ENCODE measurements at places on chromosomes 3 and 15.

GRCh38 chr15:101446518-101447167 is 42.9 kb downstream of the PCSK6 start:
- DNase-seq: no peak

DNA sequence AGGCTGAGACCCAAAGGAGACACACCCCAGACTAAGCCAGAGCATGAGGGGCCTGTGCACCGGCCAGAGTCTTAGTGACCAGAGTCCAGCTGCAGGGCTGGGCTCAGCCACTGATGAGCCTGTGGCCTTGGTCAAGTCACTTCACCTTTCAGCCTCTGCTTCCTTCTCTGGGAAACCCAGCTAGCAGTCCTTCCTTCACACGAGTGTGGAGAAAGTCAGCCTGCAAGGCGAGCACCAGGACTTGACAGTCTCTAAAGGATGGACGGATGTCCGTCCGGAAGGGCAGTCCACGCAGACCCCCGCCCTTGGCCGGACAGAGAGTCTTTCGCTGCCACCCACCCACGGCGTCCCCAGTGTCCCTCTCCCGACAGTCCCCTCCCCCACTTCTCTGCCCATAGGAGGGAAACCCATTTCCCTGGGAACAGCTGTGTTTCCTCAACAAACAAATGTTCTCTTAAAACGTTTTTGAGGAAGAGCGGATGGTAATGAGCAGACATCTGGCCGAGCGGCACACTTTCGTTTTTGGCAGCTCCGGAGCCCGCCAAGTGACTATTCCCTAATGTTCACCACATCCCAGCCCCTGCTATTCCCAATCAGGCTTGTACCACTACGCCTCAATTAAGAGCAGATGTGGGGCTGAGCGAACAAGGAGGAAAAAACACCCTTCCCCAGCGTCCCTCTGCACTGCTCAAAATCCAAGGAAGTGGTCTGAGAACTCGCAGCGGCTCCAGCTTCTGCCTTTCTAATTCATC is 129.1 kb upstream of the SMAD3 start:
- DNase-seq: peak; percentile 74

GRCh38 chr15:95669146-95669922 is 661.2 kb upstream of the NR2F2 start:
- DNase-seq: no peak

- no peak for DNase-seq
These were observed 301.1 kb upstream of the ARPP21 start for GRCh38 chr3:35338186-35338585.

DNA sequence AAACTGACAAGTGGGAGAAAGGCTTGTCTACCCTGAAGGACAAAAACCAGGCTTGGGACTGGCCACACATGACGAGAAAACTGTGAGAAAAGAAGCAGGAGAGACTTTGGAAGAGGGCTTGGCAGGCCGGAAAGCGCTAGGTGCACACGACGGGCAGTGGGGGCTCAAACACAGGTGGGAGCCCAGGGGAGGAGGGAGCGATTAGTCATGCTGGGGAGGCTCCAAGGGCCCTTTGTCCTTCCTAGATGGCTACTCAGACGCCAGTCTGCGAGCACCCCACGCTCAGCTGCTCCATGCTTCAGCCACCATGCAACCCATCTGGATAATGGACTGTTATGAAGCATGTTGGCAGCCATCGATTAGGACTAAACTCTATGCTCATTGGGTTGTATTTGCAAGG is 17.1 kb downstream of the LIPC start:
- no peak for DNase-seq

- no peak for DNase-seq
These were observed 33.1 kb upstream of the PLA2G4E start for GRCh38 chr15:42053914-42054313.

DNA sequence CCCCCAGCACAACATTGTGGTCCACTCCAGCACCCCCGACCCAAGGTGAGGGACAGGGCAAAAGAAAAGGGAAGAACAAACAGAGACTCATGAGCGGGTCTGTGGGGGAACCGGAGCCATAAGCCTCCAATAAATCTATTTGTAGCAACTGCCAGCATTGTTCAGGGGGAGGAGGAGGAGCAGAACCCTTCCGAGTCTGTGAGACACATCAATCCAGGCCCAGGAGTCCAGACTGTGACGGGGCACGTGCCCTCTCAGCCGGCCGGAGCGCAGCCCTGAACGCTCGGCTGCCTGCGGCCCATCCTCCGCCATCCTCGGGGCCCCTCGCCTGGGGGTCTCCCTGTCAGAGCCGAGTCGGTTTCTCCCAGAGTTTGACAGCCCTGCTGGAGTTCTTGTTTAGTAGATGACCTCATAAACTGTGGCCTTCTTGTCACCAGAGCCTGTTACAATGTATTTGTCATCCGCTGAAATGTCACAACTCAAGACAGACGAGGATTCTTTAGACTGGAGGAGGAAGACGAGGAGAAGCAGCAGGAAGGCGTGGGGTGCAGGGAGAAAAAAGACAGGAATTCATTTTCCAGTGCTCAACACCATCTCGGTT is 47.9 kb downstream of the TLE3 start:
- no peak for DNase-seq

DNA sequence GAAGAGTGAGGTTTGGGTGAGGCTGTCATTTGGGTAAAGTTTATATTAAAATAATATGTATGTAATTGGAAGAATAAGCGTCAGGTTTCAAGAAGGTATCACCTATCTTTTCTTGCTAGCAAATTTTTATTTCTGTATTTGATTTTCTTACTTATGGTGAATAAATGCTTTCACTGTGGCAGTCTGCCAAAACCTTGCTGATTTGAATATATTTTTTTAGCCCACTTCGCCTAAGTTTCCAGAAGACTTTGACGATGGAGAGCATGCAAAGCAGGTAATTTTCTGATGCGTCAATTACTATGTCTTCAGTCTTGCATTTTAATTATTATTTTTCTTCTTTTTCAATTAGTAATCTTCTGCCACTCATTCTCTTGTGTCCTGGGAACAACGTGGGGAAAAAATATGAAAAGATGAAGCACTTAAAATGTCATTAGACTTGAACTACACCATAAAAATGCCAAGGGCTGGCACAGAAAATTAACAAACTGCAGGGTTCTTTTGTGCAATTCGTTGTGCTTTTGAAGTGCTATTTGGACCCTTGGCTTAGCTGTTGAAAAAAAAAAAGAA is 40.4 kb downstream of the SRP14 start:
- no peak for DNase-seq

GRCh38 chr3:122353893-122354401 is 28.9 kb downstream of the CSTA start:
- DNase-seq: no peak

DNA sequence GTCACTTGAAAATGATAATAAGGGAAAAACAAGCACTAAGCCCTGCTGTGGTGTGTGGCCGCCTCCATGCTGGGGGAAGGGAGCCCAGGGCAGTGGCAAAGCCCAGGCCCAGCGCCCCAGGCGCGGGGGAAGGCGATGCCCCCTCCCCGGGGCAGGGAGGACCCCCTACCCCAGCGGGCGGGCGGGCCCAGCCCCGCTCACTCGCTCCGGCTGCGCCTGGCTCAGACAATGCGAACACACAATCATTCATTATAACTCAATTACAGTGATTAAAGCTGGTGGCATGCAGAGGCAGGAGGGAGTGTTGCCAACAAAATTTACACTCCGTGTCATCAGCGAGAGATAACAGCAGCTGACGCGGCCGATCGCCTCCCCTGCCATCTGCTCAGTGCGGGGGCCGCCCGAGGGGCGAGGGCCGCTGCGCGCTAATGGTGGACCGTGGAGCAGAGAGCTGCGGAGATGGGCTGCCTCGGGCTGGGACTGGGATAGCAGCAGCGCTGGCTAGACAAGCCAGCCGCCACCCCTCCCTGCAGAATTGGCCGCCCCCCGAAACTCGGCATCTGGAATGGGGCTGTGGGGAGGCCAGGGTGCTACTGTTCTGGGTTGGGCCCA is 64.1 kb downstream of the TLE3 start:
- DNase-seq: peak; percentile 60

DNA sequence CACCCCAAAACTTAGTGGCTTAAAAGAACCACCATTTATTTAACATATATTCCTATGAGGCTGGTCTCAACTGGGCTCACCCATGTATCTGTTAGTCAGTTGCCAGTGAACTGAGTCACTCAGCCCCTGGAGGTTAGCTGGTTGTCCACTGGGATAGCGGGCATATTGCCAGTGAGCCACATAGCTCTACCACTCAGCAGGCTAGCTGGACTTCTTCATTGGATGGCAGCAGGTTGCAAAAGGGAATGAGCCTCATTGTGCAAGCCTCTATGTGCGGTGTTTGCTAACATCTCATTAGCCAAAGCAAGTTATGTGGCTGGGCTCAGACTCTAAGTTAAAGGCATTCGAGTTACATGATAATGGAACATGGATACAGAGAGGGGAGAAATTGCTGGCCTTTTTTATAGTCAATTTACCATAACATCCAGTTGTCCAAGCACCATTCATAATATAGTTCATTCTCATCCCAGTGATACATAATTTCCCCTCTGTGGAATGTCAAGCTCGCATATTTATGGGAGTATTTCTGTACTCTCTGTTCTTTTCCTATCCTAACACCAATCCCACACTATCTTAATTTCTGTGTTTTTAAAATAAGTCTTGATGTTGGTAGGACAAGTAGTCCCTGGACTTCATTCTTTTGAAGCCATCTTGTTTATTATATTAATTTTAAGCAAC is 8.7 kb downstream of the BTD start:
- DNase-seq: peak; percentile 70

DNA sequence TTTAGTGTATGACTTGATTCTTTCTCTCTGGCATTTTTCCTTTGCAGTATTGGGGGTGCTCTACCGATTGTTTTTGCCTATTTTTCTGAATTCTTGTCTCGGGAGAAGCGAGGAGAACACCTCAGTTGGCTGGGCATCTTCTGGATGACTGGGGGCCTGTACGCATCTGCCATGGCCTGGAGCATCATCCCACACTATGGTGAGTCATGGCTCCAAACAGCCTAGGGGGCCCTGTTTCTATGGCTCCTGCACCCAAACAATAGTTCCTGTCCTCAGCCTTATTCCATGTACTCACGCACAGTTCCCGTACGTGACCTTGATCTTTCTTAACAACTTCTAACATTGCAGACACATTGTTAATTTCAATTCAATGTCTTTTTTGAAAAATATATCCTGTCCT is 152.3 kb downstream of the SV2B start:
- DNase-seq: no peak

GRCh38 chr15:67359431-67360079 is 105.0 kb downstream of the IQCH start:
- DNase-seq: no peak

GRCh38 chr3:146343551-146343950 is 92.6 kb upstream of the PLSCR4 start:
- DNase-seq: no peak

GRCh38 chr15:79376383-79376782 is 55.8 kb upstream of the MINAR1 start:
- no peak for DNase-seq

DNA sequence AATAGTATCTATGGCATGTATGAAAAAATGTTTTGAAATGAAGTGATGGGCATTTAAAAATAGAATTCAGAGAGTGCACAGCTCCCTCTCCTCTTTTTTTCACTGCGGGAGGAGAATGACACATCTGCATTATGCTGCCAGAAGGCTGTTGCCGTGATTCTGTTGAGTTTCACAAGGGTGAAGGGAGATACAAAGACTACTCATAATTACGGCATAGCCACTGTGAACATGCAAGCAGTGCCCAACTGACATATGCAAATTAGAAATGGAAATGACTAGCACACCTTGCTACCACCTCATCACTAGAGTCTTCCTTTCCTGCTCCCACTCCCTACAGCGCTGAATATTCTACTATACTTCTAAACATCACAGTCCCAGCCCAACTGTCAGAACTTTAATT is 20.1 kb downstream of the IFT57 start:
- peak; percentile 10 for DNase-seq

DNA sequence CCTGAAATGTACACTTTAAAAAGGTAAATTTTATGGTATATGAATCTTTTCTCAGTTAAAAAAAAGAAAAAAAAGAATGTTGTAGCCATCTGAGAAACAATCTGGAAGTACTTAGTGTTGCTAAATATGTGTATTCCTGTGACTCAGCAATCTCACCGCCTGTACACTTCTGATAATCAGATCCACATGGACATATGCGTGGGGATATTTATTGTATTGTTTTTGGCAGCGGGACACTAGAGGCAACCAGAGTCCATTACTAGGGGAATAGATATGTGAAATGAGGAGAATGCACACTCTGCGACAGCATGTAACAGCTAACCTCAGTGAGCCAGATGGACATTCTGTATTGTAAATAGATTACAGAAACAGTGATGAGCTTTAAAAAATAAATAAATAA is 65.4 kb downstream of the AQP9 start:
- peak; percentile 93 for DNase-seq

- DNase-seq: peak; percentile 34
These were observed 53.3 kb upstream of the LIPC start for GRCh38 chr15:58378241-58379085.

GRCh38 chr3:177221744-177222143 is 24.5 kb upstream of the TBL1XR1 start:
- no peak for DNase-seq

- DNase-seq: no peak
These were observed 781 bp upstream of the DPH6 start for GRCh38 chr15:35546511-35547381.

- DNase-seq: peak; percentile 45
These were observed 77.3 kb downstream of the NFKBIZ start for GRCh38 chr3:101926594-101927105.

GRCh38 chr15:37086521-37086920 is 13.8 kb downstream of the MEIS2 start:
- DNase-seq: no peak

DNA sequence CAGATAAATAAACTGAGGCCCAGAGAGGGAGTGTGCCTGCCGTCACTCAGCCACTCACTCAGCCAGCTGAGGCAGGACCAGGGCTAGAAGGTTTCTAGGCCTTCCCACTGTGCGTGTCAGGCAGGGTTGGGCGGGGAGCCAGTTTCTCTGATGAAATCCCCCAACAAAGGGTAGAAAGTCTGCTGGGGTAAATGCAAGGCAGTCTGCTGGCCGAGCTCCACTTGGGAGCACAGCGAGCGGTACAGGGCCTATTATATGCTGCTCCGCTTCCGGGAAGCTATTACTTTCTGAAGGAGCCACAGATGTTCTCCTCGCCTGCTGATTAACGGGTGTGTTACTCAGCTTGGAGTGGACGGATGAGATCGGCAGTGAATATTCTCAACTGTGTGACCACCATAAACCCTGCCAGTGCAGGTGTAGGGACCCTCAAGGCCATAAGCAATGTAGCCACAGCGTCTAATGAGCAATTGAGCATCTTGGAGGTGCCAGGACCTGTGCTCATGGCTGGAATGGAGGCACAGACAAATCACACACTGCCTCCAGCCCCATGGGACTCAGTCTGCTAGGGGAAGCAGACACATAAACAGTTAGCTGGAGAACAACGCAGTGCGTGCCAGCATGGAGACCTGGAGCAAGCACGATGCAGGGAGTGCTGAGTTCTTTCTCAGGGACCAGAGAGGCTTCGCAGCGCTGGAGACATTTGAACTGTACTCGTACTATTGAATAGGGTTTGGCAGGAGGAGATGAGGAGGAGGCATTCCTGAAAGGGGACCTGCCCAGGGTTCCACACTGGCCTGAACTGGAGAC is 42.1 kb downstream of the CORO2B start:
- peak; percentile 94 for DNase-seq

DNA sequence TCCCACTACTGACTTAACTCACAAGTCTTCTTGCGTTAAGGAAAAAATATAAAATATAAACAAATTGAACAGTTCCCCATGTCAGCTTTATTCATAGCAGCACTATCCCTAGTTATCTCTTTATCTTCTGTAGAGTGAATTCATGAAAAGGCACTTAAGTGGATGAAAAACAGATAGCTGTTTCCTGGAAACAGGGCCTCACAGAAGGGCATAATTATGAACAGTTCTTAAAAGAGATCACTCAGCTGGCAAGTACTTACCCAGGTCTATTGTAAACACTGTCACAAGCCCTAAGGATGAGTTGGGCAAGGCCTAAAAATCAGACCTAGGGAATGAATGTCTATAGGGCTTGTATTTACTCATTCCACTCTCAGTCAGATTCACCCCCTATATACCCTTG is 10.7 kb downstream of the MB21D2 start:
- DNase-seq: no peak

All from AG08395 (cell line).